ENCODE measurements at places on chromosomes 1 and 21.

DNA sequence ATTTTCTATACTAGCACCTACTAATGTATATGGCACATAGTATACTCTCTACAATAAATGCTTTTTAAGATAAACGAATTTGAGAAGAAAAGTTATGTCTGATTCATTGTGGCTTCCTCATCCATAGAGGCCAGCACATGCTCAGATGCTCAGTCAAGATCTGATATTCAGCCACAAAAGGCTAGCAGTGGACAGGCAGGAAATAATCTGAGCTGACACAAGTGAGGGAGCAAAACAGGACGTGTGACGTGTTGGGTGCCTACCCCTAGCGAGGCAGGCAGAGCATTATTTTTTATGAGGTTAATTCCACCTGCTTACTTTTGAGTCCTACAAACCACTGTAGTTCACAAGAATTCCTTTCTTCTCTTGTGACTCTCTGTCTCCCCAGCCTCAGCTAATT lies 550.9 kb downstream of the SMYD3 start:
- peak; percentile 75 for DNase-seq

GRCh38 chr1:116904791-116905320 lies 4.9 kb upstream of the PTGFRN start:
- DNase-seq = no peak

- no peak for DNase-seq
These were observed 296.8 kb downstream of the TPR start for GRCh38 chr1:186078245-186078644.

- DNase-seq = no peak
These were observed 23.2 kb downstream of the ADORA1 start for GRCh38 chr1:203150511-203151297.

DNA sequence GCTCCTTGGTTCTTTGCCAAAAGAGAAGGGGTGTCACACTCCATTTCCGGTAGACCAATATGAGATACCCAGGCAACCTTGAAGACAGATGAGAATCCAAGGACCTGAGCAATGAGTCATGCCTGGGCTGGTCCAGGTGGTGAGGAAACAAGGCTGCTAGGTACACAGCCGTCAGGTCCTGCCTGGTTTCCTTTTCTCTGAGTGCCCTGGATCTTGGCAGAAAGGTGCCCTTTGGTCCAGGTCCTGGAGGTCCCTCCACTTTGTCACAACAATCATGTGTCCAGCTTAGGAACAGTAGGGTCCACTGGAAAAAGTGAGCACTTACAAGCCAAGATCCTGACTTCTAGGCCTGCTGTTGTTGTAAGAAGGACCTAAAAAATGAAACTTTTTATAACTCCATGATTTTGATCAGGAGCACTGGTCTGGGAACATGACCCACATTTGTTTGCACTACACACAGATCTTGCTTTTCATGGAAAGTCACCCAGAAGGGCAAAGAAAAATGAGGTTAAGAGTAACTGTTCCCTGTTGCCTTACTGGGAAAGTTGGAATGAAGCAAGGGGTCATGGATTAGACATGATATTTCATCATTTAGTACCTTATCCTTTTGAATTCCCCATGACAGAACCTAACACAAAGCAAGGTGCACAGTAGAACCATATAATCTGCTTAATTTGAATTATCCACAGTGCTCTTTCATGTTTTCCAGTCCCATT lies 94.7 kb downstream of the PAPPA2 start:
- DNase-seq = no peak

- DNase-seq = no peak
These were observed 206.3 kb upstream of the NR5A2 start for GRCh38 chr1:199821029-199821779.

- peak; percentile 24 for DNase-seq
These were observed 2.7 kb downstream of the PSMG1 start for GRCh38 chr21:39180429-39181019.

DNA sequence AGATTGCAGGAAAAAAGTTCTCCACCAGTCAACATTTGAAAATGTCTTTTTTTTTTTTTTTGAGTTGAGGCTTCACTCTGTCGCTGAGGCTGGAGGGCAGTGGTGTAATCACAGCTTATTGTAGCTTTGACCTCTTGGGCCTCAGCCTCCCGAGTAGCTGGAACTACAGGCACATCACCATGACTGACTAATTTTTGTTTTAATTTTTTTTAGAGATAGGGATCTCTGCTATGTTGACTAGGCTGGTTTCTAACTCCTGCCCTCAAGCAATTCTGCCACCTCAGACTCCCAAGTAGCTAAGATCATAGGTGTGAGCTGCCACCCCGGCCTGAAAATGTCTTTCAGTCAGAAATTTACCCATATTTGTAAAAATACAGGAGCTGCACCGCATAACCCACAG lies 30.6 kb upstream of the USP24 start:
- no peak for DNase-seq

DNA sequence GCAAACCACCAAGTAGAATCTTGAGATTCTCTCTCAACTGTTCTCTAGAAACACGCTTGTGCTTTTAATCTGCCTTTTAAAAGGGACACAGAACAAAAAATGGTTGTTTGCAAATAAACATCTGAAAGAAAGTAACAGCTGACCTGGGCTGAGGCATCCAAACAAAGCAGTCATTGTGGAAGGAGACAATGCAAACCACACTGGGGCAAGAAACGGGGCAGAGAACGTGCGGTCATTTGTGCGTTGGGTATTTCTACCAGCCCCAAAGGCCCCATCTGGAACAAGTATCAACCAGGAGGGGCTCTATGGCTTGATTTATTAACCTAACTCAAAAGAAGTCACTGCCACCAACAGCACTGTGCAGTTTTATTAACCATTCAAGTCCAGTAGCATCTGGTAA lies 6.0 kb downstream of the STMN1 start:
- DNase-seq = no peak

DNA sequence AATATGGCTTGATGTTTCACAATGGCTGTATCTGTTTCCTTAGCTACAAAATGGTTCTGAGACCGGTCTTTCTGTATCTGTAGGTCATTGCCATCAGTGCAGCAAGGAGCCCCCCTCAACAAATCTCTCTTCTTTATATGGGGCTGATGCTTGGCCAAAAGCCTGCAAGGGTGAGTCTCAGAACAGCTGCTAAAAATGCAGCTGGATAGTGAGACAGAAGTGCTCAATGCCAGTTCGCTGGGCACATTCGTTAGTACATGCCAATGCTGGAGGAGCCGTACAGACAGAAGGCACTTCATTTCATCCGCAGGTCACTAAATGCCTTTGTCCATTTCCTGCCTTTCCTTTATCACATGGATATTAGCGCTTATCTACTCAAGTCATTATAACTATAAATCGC lies 67.3 kb downstream of the RUNX1 start:
- no peak for DNase-seq

GRCh38 chr1:85448358-85448757 lies 16.6 kb downstream of the DDAH1 start:
- no peak for DNase-seq

- no peak for DNase-seq
These were observed 751 bp downstream of the STUM start for GRCh38 chr1:226549094-226549936.

DNA sequence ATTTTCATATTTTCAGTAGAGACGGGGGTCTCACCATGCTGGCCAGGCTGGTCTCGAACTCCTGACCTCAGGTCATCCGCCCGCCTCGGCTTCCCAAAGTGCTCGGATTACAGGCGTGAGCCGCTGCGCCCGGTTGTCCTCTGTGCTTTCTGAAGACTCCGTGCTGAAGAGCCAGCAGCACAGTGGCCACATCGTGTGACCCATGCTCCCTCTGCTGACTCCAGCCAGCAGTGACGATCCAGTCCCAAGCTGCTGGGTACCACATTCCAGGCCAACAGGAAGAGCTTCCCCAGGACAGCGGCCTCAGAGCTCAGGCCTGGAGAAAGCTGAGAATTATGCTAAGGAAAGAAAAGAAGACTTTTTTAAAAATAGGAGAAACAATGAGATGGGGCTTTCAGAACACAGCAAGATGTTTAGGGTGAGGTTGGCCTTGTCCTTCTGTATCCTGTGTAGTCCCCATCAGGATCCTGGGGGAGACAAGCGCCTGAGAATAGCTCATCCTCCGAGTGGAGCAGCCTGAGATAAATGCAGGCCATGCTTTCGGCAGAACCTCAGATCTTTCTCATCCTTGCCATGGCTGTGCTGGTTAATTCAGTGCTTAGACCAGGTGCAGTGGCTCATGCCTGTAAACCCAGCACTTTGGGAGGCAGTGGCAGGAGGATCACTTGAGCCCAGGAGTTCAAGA lies 207.1 kb downstream of the SLC35F3 start:
- no peak for DNase-seq

GRCh38 chr1:54698346-54698745 lies 17.3 kb upstream of the TTC4 start:
- no peak for DNase-seq

DNA sequence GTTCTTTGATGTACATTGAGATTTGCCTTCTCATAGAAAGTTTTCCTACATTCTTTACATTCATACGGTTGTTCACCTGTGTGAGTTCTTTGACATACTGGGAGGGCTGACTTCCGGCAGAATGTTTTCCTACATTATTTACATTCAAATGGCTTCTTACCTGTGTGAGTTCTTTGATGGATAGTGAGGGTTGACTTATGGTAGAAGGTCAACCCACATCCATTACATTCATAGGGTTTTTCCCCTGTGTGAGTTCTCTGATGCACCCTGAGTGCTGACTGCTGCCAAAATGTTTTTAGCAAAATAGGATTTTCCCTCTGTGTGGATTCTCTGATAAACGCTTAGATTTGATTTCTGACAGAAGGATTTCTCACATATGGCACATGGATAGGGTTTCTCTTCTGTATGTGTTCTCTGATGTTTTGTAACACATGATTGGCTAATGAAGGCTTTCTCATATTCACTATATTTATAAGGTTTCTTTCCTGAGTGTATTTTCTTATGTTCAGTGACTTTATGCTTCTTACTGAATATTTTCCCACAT lies 37.7 kb downstream of the JMJD4 start:
- no peak for DNase-seq

GRCh38 chr1:48944811-48945210 lies 168.1 kb upstream of the BEND5 start:
- no peak for DNase-seq

DNA sequence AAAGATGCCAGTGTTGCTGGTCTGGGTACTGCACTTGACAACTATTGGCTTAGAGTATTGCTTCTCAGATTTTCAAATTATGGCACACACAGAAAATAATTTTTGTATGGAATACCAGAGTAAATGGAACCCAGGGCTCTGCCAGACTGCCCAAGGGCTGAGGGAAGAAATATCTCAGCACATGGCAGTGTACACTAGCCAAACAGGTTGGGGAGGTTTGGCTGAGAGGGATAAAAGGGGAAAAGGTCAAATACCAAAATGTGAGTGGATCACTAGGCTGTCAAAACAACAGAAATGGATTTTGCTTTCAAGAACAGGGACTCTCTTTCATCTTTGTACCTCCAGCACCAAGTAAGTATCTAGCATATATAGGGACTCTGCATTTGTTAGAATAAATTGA lies 3.0 kb upstream of the RGS8 start:
- DNase-seq = no peak

DNA sequence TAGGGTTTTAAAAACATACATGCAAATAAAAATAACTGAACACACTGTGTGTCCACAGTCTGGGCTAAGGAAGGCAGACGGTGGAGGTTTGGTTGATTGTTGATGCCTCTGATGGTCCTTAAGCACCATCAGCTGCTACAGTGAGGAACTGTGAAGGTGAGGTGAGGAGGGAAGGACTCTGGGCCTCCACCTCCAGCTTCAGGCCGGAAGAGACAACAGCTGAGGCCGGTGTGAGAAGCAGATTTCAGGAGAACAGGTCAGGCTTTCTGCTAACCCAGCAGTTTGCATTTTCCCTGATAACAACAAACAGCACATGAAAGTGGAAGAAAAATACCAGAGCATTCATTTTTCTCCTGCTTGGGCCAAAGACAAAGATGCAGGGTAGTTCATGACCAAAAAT lies 189.9 kb upstream of the AJAP1 start:
- DNase-seq = no peak

- DNase-seq = no peak
These were observed 25.6 kb downstream of the LDLRAP1 start for GRCh38 chr1:25568834-25569596.

DNA sequence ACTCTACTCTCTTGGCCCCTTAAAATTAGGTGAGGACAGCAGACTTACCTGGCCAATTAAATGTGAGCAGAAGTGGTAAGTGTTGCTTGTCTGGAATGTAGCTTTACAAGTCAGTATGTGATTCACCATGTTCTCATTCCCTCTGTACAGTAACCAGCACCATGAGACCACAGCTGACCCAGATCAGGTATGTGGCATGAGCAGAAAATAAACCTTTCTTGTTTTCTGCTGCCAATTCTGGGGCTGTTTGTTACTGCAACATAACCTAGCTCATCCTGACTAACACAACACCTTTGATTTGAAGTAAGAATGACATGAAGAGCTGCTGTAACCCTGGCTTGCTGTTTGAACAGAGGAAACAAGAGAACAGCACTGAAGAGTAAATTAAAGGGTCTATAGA lies 24.9 kb downstream of the ITPKB start:
- no peak for DNase-seq

- no peak for DNase-seq
These were observed 53.4 kb downstream of the POU2F1 start for GRCh38 chr1:167274061-167274460.

- no peak for DNase-seq
These were observed 1.5 kb downstream of the MGST3 start for GRCh38 chr1:165632491-165632890.

- DNase-seq = no peak
These were observed 51.9 kb upstream of the CD34 start for GRCh38 chr1:207962716-207963426.
